ENCODE measurements at places on chromosomes 7 and 10. TPM values are rescaled to one million over a fixed set of nuclear protein-coding genes. Genes with fewer than 3 reads are reported as not detected.
A peak's percentile ranks its signal among the peaks of the same experiment; 100 is the strongest.

CC2D2B gene
- total RNA-seq, result 2.1 TPM

DNA sequence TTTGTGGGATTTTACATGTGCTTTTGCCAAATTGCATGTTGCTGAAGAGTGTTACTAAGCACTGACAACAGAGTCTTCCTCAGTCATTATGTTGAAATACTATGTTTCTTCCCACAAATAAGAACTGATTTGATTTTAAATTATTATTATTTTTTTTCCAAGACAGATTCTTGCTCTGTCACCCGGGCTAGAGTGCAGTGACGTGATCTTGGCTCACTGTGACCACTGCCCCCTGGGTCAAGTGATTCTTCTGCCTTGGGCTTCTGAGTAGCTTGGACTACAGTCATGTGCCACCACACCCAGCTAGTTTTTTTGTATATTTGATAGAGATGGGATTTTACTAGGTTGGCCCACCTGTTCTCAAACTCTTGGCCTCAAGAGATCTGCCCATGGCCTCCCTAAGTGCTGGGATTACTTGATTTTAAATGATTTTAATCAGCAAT is 42.3 kb downstream of the MINPP1 start:
- DNase-seq, result peak; percentile 34

- no peak for DNase-seq
Observed at GRCh38 chr10:26952094-26952493, 91.3 kb upstream of the ABI1 start.

UPP1 gene
- total RNA-seq, result 2.2 TPM

DNA sequence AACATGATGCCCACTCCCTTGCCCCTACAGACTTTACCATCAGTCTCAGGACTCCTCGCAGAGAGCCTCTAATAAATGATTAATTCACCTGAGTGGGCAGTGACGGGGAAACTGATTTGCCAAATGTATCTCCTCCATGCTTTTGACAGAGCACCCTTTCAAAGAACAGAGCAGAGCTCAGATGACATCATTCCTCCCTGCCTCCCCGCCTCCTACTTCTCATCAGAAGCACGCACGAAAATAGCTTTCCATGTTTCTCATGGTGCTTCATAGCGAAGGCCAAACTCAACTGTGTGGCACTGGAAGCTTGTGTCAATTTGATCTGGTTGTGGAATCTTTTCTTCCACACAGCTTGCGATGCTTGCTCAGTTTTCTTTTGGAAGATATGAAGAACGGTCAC is 442.5 kb downstream of the RPS24 start:
- DNase-seq, result peak; percentile 66

ATG9B gene
- total RNA-seq, result 0.55 TPM

DNA sequence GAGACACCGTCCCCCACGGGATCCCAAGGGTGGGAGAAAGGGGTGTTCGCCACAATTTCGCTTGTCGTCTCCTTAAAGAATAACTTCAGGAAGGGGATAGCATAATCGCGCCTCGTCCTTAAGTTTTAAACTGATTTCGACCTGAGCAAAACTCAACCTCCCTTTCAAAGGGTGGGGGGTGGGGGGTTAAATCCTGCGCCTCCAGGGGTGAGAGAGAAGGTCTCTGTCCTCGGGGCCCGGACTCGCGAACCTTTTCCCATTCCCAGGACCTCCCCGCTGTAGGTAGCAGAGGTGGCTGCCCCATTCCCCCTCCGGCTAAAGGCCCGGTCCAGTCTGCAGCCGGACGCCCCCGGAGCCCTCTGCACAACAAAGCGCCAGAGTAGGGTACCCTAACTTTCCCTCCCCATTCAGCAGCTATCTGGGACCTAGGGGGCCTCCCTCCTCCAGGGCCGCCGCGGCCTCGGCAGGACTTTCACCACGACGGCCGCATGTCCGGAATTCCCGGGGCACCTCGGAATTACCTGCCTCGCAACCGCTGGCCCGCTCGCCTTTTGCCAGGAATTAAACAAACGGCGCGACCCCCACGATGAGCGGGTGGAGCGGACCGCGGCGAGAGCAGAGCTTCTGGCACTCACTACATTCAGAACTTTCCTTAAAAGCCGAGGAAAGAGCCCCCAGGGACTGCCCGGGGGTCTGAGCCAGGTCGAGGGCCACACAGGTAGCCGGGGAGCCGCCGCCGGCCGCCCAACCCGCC is 1.7 kb downstream of the CDK6 start:
- peak; percentile 25 for DNase-seq

DNA sequence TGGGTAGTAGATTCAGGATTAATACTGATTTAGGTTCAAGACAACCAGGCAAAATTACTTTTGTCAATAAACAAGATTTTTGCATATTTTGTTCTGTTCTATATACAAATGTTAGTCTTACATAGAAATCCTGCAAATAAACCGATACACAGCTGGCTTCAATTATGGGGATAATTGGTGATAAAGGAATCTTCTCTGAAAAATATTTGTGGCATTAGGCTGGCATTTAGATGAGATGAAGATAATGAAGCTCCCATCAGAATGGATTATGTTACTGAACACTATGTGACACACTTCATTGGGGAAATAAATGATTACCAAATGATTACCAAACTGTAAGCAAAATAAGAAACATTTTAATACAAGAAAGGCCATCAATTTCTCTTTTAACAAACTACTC is 65.8 kb downstream of the NT5C2 start:
- no peak for DNase-seq

ERVW-1 gene
- not detected for total RNA-seq

DNA sequence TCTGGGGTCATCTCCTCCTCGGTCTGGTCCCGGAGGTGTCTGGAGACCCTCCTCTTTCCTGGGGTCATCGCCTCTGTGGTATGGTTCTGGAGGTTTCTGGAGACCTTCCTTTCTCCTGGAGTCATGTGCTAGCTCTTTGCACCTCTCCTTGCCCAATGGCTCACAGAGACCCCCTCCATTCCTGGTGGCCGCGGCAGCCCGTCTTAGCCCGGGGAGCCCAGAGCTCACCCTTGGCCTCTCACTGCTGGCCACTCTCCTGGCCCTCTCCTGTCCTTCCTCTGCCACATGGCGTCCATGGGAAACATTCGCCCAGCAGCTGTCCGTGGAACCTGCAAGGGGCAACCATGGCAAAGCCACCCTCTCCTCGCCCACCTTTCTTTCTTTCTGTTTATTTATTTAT is 20.2 kb upstream of the FOXL3 start:
- DNase-seq, result no peak

CDC14C gene
- total RNA-seq, result not detected

All from uterus (tissue), 4 donors.